ENCODE measurements at places on chromosomes 6 and 20.
A peak's percentile ranks its signal among the peaks of the same experiment; 100 is the strongest.

- no peaks in the 10 kb centered on the region for H3K36me3 ChIP-seq
- no peak for DNase-seq
- H3K4me3 ChIP-seq, result no peak overlapping the region
- H3K27me3 ChIP-seq, result no peaks in the 10 kb centered on the region
Observed at GRCh38 chr6:146919017-146919416, 285.2 kb upstream of the STXBP5 start.

DNA sequence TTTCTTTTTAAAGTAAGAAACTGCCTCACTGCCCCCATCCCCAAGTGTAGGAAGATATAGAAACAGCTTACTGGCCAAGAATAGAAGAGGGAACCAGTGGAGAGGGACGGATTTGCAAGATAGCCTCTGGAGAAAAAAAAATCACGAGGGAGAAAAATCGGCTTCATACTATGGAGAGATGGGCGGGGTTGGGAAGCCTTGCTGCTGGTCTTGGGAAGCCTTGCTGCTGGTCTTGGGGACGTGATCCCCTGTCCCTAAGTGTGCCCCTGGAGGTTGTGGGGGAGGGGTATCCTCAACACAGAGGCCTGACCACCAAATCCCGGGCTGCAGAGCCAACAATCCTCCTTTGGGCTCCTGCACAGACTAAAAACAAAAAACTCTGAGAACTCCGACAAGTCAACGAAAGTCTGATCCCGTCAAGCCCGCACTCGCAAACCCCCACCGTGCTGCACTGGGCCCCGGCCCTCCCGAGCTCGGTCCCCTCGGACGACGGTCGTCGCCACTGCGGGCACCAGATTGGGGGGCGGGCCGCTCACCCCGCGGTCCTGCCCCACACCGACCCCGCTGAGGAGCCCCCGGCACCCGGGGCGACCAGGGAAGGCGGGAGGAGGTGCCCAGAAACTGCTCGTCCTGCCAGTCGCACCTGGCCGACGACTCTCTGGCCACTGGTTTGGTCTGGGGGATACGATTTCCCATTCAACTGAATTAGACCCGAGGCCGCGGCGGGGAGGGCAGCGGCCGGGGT lies 750 bp downstream of the MAP7 start:
- H3K27ac ChIP-seq, result peak overlapping the region; percentile 83
- H3K4me1 ChIP-seq, result peaks cover 3% of the 10 kb centered on the region
- H3K4me3 ChIP-seq, result peak overlapping the region; percentile 80
- peaks cover 40% of the 10 kb centered on the region for H3K27me3 ChIP-seq
- H3K36me3 ChIP-seq, result no peaks in the 10 kb centered on the region
- DNase-seq, result peak; percentile 41

GRCh38 chr20:8853805-8854338 lies 215.0 kb upstream of the PLCB4 start:
- no peaks in the 10 kb centered on the region for H3K27me3 ChIP-seq
- H3K4me1 ChIP-seq, result peaks cover 11% of the 10 kb centered on the region
- no peak overlapping the region for H3K4me3 ChIP-seq
- DNase-seq, result peak; percentile 88

- H3K36me3 ChIP-seq, result no peaks in the 10 kb centered on the region
- no peak overlapping the region for H3K4me3 ChIP-seq
- DNase-seq, result peak; percentile 94
- peaks cover 40% of the 10 kb centered on the region for H3K4me1 ChIP-seq
- peak overlapping the region; percentile 100 for H3K27ac ChIP-seq
Observed at GRCh38 chr20:47319517-47320252, 36.8 kb downstream of the ZMYND8 start.

DNA sequence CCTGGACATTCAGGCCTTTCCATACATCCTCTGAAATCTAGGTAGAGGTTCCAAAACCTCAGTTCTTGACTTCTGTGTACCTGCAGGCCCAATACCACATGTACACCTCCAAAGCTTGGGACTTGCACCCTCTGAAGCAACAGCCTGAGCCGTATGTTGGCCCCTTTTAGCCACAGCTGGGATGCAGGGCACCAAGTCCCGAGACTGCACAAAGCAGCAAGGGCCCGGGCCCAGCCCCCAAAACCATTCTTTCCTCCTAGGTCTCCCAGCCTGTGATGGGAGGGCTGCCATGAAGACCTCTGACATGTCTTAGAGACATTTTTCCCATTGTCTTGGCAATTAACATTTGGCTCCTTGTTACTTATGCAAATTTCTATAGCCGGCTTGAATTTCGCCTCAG lies 107.4 kb upstream of the FRMD1 start:
- H3K36me3 ChIP-seq, result no peaks in the 10 kb centered on the region
- H3K4me3 ChIP-seq, result no peak overlapping the region
- no peaks in the 10 kb centered on the region for H3K27me3 ChIP-seq
- H3K27ac ChIP-seq, result no peak overlapping the region

Data from lung (tissue), 17 donors.